ENCODE measurements at places on chromosomes 11 and 22.

DNA sequence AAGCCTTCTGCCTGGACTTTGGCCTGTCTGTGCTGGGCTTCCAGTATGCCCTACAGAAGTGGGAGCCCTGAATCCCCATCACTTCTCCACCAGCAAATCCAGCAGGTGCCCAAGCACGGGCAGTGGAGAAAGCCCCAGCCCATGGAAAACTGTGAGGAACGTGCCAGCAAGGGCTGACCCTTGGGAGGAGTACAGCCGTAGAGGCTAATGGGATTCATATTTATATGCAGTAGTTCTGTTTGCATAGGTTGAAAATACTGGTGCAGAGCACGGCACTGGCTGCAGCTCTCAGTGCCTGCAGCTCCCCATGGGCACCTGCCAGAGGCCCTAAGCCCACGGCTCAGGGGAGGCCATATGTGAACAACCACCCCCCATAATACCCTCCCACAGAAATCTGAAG is 10.1 kb downstream of the NAGA start:
- DNase-seq, result no peak

GRCh38 chr11:65432686-65433582 is 10.3 kb downstream of the NEAT1 start:
- DNase-seq, result no peak

DNA sequence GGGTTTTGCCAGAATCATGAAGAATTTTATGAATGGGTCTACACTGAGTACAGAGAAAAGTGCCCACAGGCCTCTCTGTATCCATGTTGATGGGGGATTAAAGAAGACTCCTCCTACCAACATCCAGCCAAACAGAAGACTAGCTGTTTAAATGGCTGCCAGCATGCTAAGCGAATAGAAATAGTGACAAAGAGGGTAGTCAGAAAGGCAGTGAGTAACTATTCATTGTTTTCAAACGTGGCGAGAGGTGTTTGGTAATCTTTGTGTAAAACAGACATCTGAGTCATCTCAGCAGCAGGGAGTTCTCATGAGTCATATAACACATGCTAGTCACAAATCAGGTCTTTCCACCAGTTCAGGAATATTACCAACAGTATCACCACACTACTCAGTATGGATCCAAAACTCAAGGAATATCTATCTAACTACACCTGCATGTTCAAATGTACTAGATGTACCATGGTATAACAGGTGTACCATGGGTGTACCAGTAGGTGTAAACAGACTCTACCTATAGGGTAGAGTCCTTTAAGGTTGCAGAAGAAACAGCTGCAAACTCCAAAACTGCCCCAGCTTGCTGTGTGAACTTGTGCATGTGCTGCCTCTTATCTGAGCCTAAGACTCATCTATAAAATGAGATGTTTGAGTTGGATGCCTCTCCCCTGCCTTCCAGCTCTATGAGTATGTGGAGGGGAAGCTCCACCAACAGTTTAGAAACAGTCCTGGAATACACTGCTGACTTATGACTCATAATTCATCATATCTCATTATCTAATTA is 82.0 kb downstream of the SLC1A2 start:
- peak; percentile 89 for DNase-seq

- DNase-seq, result no peak
These were observed 302.8 kb downstream of the FAT3 start for GRCh38 chr11:92527467-92527866.

DNA sequence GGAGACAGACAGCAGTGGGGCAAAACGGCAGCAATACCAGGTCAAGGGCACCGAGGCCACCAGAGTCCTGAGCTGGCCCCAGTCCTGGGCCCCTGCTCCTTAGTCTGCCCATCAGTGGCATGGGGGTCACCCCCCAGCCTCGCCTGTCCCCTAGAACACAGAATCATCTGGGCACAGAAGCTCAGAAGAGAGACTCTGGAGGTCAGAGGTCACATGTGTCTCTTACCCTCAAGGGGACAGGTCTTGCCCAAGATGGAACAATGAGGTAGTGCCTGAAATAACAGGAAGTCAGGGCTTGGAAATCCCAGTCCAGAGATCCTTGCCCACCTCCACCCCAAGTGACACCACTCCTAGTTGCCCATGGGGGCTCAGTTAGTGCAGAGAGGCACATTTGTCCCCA is 20.6 kb downstream of the PDE2A start:
- DNase-seq, result no peak

DNA sequence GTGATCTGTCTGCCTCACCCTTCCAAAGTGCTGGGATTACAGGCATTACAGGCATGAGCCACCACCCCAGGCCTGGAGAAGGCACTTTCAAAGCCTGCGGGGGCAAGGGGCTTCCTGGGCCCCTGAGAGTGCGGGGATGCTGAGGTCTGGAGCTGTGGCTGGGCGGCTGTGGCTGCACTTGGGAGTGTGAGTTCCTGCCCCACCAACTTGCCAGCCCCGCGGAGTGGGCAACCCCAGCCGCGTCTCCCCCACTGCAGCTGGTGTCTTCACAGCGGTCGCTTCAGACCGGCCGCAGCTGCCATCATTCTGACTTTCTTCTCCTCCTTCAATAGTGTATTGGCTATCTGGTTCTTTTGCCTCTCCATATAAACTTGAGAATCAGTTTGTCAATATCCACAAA is 10.7 kb upstream of the MAP6 start:
- no peak for DNase-seq

DNA sequence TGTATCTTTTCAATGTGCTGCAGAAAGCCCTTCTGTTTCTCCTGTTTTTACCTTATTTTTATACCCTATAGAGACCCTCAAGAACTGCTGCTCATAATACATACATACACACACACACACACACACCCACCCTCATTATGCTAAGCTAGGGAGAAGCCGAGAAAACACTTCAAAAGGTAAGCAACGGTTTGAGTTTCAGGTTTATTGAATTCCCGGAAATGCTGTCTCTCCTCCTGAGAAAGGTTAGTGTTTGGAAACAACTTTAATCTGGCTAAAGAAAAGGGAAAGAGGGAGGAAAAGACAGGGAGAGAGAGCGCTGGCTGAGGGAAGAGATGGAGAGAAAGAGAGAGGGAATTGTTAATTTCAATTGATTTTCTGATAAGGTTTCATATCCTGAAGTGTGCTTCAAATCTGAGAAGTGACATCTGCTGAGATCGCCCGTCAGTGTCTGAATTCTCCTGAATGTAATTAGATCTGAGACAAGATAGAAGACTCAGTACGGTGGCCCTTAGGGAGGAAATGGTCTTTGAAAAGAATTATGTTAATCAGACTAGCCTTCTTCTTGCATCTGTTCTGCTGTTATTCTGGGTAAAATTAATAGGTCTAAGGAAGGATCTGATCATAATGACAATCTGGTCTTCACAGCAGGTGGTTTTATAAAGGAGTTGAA is 169.1 kb downstream of the NXPE2 start:
- DNase-seq, result no peak

GRCh38 chr11:44994753-44995152 is 44.1 kb upstream of the TP53I11 start:
- no peak for DNase-seq

DNA sequence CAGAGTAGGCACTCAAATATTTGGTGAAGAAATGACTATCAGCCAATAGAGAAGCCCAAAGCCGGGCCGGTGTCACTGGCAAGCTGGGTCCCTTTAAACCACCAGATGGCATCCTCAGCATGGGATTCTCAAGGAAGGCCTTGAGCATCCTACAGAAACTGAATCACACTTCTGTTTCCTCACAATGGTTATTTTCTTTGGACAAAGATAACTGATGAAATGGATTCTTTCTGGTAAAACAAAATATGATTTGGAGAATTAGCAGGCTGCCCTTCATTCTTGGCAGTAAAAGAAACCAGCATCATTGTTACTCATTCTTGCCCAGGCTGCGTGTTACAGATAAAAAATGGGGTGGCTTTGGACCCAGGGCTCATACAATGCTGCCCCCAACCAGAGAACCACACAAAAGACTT is 30.3 kb upstream of the ASPHD2 start:
- peak; percentile 23 for DNase-seq

DNA sequence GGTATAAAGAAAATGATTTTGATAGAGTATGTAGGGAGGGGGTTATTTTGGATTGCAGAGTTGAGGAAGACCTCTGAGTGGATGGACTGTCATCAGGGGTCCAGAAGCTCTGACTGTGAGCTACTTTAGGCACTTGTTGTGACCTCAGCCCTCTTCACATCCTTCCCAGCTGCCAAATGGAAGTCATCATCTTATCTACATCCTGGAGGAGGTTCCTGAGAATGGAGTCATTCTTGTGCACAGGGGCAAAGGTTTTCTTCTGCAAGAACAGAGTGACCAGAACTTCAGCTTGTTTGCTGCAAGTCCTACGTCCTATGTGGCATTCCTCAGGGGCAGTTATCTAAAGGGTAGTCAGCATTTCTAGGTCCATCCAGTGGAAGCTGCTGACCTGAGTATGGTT is 393.8 kb downstream of the AASDHPPT start:
- no peak for DNase-seq

All from AG04449 (cell line).